ENCODE measurements at places on chromosomes 4 and X.

GRCh38 chr4:112199041-112199440, 32.5 kb upstream of the AP1AR start:
- no peak for DNase-seq

DNA sequence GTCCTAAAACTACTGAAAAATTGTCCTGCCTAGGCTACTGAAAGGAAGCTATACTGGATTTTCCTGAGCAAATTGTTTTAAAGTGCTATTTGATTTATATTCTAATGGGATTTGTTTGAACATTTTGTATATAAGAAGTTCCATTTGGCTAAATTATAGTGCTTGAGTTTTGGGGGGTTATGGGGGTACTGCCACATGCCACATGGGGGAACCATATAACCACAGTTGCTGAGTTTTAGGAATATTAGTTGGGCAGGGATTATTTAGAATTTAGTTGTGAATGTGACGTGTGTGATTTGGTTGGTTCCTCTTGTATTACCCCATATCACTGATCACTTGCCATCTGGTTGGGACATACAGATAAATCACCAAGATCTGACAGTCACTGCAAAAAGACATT, 224.5 kb upstream of the TAPT1 start:
- DNase-seq, result no peak

- DNase-seq, result no peak
Measured at GRCh38 chr4:74456056-74456744, 11.3 kb downstream of the AREG start.

DNA sequence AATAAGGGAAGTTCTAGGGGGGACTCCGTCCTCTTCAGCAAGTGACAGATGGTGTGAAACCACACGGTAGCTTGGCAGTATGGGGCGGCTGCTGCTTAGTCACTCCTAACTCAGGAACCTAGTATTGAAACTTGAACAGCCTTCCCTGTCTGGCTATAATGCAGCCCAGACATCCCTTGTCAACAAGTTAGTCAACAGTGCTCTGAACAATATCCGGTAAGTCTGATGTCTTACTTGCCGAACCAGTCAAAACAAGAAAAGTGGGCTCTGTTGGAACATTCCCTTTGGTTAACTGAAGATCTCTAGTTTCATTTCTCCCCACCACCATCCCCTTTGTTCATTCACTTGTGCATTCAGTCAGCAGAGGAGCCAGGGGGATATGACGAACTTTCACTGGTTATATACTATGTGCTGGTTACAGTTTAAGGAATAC, 18.7 kb upstream of the CXCL13 start:
- no peak for DNase-seq

- no peak for DNase-seq
Measured at GRCh38 chrX:152072236-152072635, 66.1 kb downstream of the MAGEA10 start.

DNA sequence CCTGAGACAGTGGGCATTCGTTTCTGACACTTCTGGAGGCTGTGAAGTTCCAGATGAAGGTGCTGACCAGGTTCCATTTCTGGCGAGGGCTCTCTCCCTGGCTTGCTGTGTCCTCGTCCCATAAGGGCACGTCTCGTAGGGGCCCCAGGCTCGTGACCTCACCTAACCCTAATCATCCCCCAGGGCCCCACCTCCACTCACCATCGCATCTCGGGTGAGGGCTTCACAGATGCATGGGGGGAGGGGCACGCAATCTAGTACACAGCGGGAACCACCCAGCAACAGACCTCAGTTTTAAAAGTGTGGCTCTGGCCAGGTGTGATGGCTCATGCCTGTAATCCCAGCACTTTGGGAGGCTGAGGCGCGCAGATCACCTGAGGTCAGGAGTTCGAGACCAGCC, 22.1 kb downstream of the PDE6B start:
- no peak for DNase-seq

DNA sequence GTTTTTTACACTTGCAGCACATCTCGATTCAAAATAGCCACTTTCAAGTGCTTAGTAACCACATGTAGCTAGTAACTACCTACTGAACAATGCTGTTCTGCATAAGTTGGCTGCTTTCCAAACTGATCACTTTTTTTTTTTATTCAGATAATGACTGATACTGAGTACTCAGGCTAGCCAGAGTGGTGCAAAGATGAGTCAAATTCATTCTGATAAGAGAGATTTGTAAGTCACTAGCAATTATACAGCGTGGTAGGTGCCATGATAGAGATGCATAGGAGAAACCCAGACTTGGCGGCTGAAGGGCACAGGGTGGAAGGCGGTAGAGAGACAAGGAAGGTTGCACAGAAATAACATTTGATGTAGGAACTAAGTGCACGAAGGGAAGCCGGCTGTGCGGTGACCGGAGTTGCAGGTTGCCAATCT, 357 bp upstream of the IGBP1 start:
- no peak for DNase-seq

DNA sequence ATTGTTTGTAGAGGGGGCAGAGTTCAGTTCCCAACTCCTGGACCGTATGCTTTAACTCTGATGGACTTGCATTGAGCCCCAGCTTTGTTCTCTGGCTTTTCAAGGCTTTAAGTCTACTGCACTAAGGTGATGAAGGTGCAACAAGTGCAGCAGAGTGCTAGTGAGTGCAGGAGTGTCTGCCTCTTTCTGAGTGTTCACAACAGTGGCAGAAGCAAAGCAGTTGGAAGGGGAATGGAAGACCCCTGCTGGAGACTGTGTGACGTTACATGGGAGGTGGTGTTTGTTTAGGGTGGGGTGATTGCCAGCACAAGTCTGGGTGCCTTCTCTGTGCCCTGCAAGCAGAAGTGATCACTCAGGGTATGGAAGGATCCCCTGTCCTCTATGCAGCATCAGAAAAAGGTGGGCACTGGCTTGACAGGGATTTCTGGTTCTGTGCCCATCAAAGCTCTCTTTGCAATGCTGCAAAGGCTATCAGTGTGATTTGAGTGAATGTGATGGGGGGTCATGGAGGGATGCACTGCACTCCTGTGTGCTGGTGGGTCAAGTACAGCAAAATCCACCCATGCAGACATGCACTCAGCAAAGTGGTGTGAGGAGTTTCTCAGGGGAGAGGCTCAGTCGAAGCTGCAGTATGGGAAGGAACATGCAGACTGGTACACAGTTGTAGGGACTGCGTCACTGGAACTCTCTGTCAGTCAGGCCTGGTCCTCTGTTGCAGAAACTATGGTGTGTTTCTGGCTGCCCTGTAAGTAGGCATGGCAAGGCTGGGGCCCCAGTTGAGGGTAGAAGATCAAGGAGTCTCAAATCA, 70.9 kb upstream of the UGT2B7 start:
- no peak for DNase-seq

- no peak for DNase-seq
Measured at GRCh38 chr4:133668061-133668851, 519.2 kb downstream of the PCDH10 start.

DNA sequence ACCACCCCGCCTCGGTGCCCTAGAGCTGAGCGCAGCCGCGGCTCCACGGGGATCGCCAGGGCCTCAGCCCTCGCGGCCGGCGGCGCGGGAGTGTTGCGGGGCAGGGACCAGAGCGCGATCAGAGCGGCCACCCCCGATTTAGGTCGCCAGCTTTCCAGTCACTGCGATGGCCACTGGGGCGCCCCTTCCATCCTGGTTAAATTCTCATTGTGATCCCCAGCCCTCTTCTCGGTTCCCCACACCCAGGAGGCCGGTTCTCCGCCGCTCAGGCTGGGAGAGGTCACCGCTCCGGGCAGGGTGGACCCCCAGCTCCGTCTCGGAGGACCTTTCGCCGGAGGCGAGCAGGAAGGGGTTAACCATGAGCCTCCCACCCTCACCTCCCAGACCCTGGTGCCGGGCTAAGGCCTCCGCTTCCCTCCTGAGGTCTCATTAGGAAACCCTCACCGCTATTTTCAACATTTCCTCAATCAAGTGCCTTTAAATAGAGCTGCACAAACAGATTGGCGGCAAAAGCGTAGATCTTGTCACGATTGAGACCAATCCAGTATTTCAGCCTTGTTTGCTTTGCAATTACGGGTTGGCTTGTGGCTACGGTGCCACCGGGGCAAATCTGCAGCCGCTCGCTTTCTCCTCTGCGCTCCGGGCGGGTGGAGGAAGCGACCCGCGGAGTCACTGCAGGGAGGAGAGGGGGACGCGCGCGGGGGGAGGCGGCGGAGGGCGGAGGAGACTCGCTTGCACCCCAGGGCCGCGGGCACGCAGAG, 8.3 kb upstream of the HAND2 start:
- peak; percentile 34 for DNase-seq

DNA sequence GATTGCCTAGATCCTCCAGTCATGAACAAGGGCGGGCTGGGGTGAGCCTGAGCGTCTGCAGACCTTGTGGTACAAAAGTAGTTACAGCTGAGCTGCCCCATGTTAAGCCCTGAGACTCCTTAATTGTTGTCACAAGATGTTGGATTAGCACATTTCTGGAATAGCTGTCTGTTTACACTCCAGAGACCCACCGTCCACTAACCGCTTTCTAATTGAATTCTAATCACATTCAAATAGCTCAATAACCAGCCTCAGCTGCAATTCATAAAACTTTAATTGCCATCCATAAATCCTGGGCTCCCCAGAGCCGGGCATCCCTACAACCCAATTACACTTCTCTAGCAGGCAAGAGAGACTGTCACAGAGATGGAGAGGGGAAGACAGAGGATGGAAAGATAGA, 1.6 kb upstream of the GSX2 start:
- no peak for DNase-seq

DNA sequence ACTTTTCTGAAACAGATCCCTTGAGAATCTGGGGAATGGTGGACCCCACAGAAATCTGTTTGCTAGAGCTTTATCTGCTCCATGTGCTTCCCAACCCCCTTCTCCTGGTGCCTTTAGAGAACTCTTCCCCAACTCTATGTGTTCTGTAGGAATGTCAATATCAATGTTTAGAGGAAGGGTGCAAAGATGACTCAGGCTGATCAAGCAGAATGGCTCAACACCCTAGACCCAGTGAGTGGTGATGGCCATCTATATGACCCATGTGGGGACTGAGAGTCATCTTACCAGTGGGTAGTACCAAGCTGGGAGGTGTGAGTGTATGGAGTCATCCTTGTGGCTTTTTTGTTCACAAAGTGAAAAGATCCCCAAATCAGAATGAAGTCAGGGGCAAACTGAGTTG, 143.5 kb downstream of the RAB28 start:
- DNase-seq, result no peak

DNA sequence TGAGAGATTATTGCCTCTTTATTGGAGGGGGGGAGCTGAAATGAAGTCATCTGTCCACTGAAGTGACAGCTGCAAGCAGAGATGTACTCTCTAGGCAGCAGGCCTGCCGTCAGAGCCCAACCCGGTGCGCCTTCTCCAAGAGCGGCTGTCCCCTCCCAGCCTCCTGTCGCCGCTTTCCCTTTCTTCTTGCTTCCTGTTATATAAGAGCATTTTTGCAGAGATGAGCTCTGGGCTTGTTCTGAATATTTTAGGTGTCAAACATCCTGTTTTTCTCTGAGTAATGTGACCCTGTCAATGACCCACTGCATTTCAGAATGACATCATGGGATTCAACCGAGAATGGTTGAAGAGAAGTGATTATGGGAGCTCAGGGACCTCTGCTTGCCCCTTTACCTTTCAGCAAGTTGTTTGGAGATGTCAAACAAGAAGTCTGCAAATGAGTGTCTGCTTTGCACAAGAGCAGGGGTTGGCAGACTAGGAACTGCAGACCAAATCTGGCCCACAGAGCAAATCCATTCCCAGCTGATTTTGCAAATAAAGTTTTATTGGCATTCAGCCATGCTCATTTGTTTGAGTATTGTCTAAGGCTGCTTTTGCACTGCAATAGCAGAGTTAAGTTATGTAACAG, 79.9 kb downstream of the SLC9A6 start:
- no peak for DNase-seq

- DNase-seq, result no peak
Measured at GRCh38 chr4:17667253-17667652, 52.8 kb downstream of the MED28 start.

GRCh38 chr4:86961605-86962295, 26.9 kb downstream of the AFF1 start:
- peak; percentile 61 for DNase-seq

GRCh38 chr4:112348488-112349158, 51.5 kb downstream of the ALPK1 start:
- no peak for DNase-seq

- peak; percentile 98 for DNase-seq
Measured at GRCh38 chr4:91064157-91064853, 937.1 kb downstream of the CCSER1 start.

GRCh38 chr4:36343501-36344175, 62.2 kb downstream of the DTHD1 start:
- no peak for DNase-seq

DNA sequence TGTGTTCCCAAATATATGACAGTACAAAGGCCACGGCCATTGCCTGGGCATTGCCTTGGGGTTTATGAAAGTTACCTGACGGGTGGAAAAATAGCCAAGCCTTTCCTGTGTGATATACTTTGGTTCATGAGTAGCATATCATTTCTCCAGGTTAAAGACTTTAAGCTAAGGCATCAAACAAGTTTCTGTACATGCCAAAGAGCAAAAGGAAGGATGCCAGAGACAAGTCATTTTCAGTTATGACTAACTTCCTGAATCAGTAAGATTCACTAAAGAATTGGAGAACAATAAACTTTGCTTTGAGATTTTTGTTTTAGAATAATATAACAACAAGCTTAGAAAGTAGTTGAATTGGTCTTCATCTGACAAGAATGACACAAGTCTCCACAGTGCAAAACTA, 9.7 kb upstream of the GUF1 start:
- no peak for DNase-seq

DNA sequence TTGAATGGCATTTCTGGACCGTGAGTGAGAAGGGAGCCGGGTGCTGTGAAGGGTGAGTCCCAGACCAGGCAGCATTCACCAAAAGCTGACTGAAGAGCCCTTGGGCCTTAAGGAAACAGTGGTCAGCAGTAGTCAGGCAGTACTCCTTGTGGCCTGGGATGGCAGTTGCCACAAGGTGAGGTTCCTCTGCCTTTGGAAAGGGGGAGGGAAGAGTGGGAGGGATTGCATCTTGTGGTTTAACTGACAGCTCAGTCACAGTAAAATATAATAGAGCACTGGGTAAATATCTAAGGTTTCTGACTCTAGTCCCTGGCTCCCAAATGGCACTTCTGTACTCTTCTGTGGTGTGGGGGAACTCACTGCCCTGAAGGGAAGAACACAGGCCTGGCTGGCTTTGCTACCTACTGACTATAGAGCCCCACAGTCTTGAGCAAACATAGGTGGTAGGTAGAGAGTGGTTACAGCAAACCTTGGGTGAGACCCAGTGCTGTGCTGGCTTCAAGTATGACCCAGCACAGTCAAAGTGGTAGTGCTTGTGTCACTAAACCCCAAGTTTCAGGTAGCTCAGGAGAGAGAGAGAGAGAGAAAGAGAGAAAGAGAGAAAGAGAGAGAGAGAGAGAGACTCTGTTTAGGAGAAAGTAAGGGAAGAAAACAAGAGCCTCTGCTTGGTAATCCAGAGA, 154.2 kb downstream of the TEX11 start:
- no peak for DNase-seq

DNA sequence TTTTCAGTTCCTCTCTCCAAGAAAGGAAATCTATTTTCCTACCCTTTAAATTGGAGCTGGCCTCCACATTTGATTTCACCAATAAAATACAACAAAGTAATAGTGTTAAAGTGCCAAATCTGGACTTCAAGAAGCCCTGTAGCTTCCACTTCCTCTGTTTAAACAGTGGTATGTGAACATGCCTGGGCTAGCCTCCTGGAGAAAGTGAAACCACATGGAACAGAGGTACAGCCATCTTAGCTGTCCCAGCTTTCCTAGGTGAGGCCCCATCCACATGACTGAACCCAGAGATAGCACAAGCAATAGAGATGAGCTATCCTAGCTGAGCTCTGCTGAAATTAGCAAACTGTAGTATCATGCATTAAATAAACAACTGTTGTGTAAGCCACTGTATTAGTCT, 131.8 kb upstream of the VCX start:
- DNase-seq, result no peak

All from DMS79 (cell line).